ENCODE measurements at places on chromosomes 16 and 17.

GRCh38 chr16:50244504-50245416 is 21.6 kb upstream of the ADCY7 start:
- H3K36me3 ChIP-seq = no peaks in the 10 kb centered on the region
- no peak overlapping the region for H3K27ac ChIP-seq
- H3K4me3 ChIP-seq = no peak overlapping the region
- no peaks in the 10 kb centered on the region for H3K27me3 ChIP-seq

GRCh38 chr16:22214889-22215288 is 8.8 kb downstream of the EEF2K start:
- H3K4me3 ChIP-seq = no peak overlapping the region
- H3K27me3 ChIP-seq = no peaks in the 10 kb centered on the region
- H3K27ac ChIP-seq = no peak overlapping the region
- peaks cover 8% of the 10 kb centered on the region for H3K4me1 ChIP-seq
- no peak for ATAC-seq
- no peaks in the 10 kb centered on the region for H3K36me3 ChIP-seq

- no peaks in the 10 kb centered on the region for H3K36me3 ChIP-seq
- ATAC-seq = no peak
- H3K27me3 ChIP-seq = peaks cover 4% of the 10 kb centered on the region
- no peak overlapping the region for H3K4me3 ChIP-seq
Measured at GRCh38 chr16:57696240-57696639, 1.6 kb downstream of the DRC7 start.

DNA sequence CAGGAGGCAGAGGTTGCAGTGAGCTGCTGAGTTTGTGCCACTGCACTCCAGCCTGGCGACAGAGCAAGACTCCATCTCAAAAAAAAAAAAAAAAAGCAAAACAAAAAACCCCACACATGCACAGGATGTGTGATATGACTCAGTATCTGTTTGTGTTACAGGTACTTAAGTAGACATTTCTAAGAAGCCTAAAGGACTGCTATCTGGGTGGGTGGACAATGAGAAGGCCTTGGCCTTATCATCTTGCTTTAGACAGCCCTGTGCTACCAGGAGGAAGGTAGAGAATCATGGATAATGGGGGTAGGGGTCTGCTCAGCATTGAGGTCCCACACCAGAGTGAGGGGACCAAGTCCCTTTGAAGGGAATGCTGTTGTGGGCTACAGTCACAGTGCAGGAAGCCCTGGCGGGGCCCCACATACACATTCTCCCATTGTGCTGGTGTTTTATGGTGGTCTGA is 26.7 kb downstream of the PLD6 start:
- no peaks in the 10 kb centered on the region for H3K27me3 ChIP-seq
- ATAC-seq = no peak
- H3K27ac ChIP-seq = no peak overlapping the region

DNA sequence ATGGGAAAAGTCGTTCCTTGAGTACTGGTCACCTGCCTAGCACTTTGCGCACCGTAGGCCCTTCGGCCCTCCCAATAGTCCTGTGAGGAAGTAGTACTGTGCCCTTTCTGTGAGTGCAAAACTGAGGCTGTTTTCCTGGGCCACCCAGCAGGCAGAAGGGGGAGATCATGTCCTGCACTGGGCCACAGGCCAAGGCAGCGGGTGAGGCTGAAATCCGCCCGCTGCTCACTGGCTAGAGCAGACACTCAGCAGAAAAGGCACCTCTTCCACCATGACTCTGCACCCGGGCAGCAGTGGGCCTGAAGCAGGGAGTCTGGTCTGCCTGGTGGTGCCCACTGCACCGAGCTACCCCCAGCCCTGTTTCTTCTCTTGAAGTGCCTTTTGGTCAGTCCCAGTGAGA is 20.2 kb downstream of the METTL22 start:
- ATAC-seq = no peak
- H3K4me1 ChIP-seq = no peaks in the 10 kb centered on the region
- H3K4me3 ChIP-seq = no peak overlapping the region
- H3K36me3 ChIP-seq = peaks cover 95% of the 10 kb centered on the region
- no peak overlapping the region for H3K27ac ChIP-seq

DNA sequence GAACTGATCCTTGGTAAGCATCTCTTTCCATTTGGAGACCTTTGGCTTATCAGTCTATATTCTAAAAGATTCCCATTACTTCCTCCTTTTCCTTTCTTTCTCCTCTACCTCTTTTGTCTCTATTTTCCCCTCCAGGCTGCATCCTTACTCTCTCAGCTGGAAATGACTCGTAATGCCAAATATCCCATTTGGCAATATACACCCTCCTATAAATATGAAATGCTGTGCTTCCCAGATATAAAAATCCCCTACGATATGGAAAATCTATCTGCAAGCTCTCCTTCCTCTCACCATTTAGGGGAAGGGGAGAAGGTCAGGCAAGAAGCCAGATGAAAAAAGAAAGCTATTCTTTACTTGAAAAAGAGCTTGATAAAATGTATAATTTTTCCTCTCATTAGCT is 39.9 kb downstream of the XPO6 start:
- ATAC-seq = no peak
- no peaks in the 10 kb centered on the region for H3K4me1 ChIP-seq
- no peak overlapping the region for H3K4me3 ChIP-seq
- H3K27me3 ChIP-seq = no peaks in the 10 kb centered on the region
- no peak overlapping the region for H3K27ac ChIP-seq

GRCh38 chr17:40130352-40131042 is 8.7 kb downstream of the MSL1 start:
- H3K4me3 ChIP-seq = no peak overlapping the region
- no peaks in the 10 kb centered on the region for H3K4me1 ChIP-seq
- no peak overlapping the region for H3K27ac ChIP-seq
- peaks cover 100% of the 10 kb centered on the region for H3K36me3 ChIP-seq
- peak; percentile 69 for ATAC-seq

- peaks cover 11% of the 10 kb centered on the region for H3K4me1 ChIP-seq
- H3K4me3 ChIP-seq = no peak overlapping the region
- H3K27ac ChIP-seq = no peak overlapping the region
- no peaks in the 10 kb centered on the region for H3K27me3 ChIP-seq
- ATAC-seq = no peak
- H3K36me3 ChIP-seq = no peaks in the 10 kb centered on the region
Measured at GRCh38 chr17:77892469-77893143, 65.9 kb upstream of the TNRC6C start.

GRCh38 chr17:8785547-8786413 is 13.4 kb downstream of the MFSD6L start:
- H3K4me1 ChIP-seq = no peaks in the 10 kb centered on the region
- no peak overlapping the region for H3K4me3 ChIP-seq
- H3K27me3 ChIP-seq = no peaks in the 10 kb centered on the region
- peak; percentile 79 for ATAC-seq
- H3K36me3 ChIP-seq = no peaks in the 10 kb centered on the region

GRCh38 chr17:52030052-52030451 is 128.5 kb downstream of the CA10 start:
- ATAC-seq = no peak
- H3K27ac ChIP-seq = no peak overlapping the region
- H3K27me3 ChIP-seq = no peaks in the 10 kb centered on the region
- no peaks in the 10 kb centered on the region for H3K36me3 ChIP-seq

GRCh38 chr16:75566758-75567255 is 628 bp downstream of the GABARAPL2 start:
- no peak for ATAC-seq
- no peaks in the 10 kb centered on the region for H3K27me3 ChIP-seq
- peaks cover 10% of the 10 kb centered on the region for H3K4me1 ChIP-seq
- peaks cover 41% of the 10 kb centered on the region for H3K36me3 ChIP-seq

- ATAC-seq = no peak
- H3K36me3 ChIP-seq = peaks cover 53% of the 10 kb centered on the region
- H3K27ac ChIP-seq = peak overlapping the region; percentile 83
- no peak overlapping the region for H3K4me3 ChIP-seq
- H3K4me1 ChIP-seq = peaks cover 74% of the 10 kb centered on the region
Measured at GRCh38 chr17:45289301-45290268, 27.2 kb downstream of the MAP3K14 start.

DNA sequence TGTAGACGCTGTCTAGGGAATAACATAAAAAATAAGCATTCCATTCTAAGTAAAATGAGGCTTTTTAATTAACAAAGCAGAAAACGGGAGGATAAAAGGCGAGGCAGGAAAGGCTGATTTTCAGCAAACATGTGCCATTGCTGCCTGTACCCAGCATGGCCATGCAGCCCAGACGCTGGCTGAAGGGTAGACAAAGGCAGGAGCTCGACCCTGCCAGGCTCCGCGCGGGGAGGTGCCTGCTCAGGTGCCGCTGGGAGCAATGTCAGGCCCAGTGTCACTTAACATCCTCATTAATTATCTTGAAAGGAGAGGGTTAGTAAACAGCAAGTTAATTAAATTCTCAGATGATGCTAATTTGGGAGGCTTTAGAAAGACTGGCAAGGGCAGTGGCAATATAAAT is 136.0 kb downstream of the ZFHX3 start:
- H3K27ac ChIP-seq = no peak overlapping the region
- no peaks in the 10 kb centered on the region for H3K4me1 ChIP-seq
- H3K27me3 ChIP-seq = no peaks in the 10 kb centered on the region
- H3K4me3 ChIP-seq = no peak overlapping the region

- H3K27ac ChIP-seq = no peak overlapping the region
- no peaks in the 10 kb centered on the region for H3K36me3 ChIP-seq
- H3K27me3 ChIP-seq = no peaks in the 10 kb centered on the region
- no peak for ATAC-seq
- no peak overlapping the region for H3K4me3 ChIP-seq
Measured at GRCh38 chr16:82936941-82937551, 310.3 kb downstream of the CDH13 start.

DNA sequence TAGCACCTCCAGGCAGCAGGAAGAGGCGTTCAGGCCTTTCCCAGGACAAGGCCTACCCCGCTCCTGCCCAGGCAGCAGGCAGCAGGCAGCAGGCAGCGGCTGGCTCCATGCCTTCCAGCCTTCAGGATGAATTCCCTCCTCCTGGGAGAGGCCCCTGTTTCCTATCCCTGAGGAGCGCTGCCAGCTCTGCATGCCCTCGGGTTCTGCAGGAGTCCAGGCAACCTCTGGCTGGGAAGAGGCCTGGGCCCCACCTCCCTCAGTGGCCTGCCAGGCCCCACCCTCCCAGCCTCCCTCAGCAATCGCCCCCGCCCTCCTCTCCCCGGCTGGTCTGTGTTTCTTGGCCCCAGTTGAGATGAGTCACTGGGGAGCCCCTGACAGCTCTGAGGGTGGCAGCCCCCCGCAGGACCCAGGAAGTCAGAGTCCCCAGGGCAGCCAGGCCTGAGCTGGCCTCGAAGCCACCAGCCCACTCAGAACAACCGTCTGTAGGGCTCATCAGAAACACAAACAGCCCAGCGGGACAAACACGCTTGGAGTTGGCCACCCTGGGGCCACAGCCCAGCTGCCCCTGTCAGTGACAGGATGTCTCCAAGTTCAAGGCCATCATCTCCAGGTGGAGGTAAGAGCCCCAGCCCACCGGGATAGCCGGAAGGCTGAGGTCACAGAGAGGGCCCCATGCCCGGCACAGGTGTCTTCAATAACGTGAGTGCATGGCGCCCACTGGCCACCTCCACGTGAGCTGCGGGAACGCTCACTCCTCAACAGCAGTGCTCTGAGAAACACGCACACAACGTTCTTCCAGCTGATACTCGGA is 39.5 kb upstream of the CIBAR2 start:
- H3K4me3 ChIP-seq = no peak overlapping the region
- peak overlapping the region; percentile 72 for H3K27ac ChIP-seq
- peak; percentile 90 for ATAC-seq
- no peaks in the 10 kb centered on the region for H3K27me3 ChIP-seq
- peaks cover 63% of the 10 kb centered on the region for H3K4me1 ChIP-seq

DNA sequence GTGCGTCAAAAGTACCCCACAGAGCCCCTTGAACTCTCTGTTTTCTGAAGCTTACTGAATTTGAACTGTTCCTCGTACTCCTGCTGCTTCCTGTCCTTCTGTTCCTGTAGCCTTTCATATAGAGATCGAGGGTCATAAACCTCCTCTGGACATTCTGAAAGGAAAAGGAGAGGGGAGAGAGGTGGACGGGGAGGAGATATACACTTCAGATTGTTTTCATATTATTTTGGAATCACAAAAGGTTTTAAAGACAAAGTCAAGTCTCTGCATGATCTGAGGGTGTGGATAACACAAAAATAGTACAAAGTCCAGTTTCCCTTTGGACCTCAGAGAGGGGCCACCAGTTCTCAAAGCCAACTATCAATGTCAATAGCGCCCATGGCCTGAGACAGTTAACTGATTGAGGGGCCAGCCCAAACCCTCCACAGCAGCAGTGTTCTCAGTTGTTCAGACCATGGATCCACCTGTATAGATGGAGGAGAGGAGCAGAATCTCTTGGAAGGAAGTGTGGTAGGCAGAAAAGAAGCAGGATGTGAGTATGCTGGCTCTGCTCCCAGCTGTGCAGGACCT is 13.0 kb downstream of the PSME3IP1 start:
- no peaks in the 10 kb centered on the region for H3K4me1 ChIP-seq
- no peak overlapping the region for H3K4me3 ChIP-seq
- no peak overlapping the region for H3K27ac ChIP-seq
- no peak for ATAC-seq

DNA sequence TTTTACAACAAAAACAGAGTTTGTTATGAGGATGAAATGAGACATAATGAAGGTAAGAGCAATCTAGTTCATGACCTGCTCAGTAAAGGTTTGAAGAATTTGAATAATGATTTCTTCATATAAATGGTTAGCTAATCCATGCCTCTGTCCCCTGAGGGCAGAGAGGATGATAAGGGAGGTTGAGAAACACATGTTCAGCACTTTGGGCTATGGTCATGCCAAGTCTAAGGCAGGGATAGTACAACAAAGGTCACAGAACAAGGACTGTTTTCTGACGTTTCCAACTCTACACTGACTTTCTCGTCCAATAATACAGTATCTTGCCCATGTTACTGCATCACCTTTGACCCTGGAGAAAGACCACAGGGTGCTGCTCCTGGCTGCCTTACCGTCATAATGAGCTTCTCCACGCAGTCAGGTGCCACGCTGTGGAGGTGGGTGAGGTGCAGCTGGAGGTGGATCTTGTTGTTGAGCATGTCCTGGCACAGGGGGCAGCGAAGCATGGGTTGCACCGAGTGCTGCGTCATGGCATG is 236.7 kb downstream of the ZFHX3 start:
- H3K27ac ChIP-seq = no peak overlapping the region
- no peaks in the 10 kb centered on the region for H3K4me1 ChIP-seq
- no peaks in the 10 kb centered on the region for H3K27me3 ChIP-seq
- H3K4me3 ChIP-seq = no peak overlapping the region

DNA sequence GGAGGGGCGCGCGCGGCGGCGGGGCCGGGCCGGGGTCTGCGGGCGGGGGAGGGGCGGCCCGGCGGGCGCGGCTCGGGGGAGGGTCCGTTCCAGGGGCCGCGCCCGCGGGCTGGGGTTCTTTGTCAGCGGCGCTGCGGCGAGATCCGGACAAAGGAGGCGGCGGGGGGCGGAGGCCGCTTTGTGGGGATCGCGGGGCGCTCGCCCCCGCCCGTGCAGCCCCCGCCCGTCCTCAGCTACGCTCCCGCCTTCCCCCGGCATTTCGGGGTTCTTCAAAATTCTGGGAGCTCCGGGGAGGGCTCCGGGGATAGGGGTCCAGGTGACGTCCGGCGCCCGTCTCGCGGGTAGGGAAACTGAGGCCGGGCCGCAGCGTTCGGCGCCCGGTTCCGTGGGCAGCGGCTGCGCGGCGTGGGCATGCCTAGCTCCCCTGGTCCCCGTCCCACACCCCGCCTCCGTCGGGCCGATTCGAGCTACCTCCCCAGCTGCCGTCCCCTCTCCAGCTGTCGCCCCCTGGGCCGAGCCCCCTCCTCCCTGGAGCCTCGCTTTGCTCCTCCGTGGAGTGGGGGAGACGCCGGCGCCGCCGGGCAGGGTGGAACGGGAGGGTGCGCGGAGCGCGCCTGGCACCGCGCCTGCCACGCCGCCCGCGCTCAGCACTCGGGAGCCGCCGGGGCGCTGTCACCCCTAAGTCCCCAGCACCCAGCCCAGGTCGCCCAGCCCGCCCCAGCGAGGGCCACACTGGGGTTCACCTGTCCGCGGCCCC is 546 bp downstream of the SNN start:
- peak overlapping the region; percentile 92 for H3K27ac ChIP-seq
- peak; percentile 1 for ATAC-seq
- H3K4me3 ChIP-seq = peak overlapping the region; percentile 47
- peaks cover 58% of the 10 kb centered on the region for H3K4me1 ChIP-seq
- no peaks in the 10 kb centered on the region for H3K36me3 ChIP-seq
- H3K27me3 ChIP-seq = no peaks in the 10 kb centered on the region
